Hepatic stellate cell (primary cell): ENCODE measurements at places on chromosomes 6 and 20.

GRCh38 chr6:2543321-2543720, 207.4 kb downstream of the MYLK4 start:
- no peak for DNase-seq

- no peak for DNase-seq
Observed at GRCh38 chr6:30234356-30234755, 21.1 kb upstream of the TRIM26 start.

DNA sequence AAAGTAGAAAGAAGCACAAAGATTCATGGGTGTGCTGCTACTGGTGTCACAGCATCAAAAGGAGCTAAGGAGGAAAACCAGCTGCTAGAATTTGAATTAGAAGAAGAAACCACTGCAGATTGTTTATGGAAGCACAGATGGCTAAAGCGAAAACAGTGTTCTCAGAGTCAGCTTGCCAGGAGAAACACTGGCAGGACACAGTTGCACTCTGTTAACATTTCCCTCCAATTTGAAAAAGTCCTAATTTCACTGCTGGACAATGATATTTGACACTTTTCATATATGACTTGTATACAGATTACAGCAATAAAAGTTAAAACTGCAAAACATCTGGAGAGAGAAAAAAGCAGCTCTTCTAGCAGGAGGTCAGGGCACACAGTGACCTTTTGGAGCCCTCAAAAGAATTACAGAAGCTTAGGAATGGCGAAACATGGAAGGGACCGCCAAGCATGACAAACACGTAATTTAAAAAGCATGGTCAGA, 314.5 kb downstream of the COL12A1 start:
- DNase-seq = no peak

GRCh38 chr6:44495036-44495901, 107.8 kb downstream of the CDC5L start:
- DNase-seq = no peak

GRCh38 chr6:164370773-164371172, 938.6 kb downstream of the C6orf118 start:
- DNase-seq = no peak

GRCh38 chr20:58697867-58698703, 5.5 kb downstream of the NPEPL1 start:
- no peak for DNase-seq

DNA sequence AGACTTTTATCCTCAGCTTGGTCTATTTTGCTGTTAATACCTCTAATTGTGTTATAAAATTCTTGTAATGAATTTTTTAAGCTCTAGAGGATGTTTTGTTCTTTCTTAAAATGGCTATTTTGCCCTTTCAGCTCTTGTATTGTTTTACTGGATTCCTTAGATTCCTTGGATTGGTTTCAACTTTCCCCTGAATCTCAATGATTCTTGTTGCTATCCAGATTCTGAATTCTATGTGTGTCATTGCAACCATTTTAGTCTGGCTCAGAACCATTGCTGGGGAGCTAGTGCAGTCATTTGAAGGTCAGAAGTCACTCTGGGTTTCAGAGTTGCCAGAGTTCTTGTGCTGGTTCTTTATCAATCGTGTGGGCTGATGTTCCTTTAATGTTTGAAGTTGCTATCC, 37.1 kb downstream of the OTOR start:
- DNase-seq = no peak

GRCh38 chr6:144722925-144723324, 437.8 kb downstream of the UTRN start:
- DNase-seq = no peak

GRCh38 chr6:24788031-24788665, 10.6 kb downstream of the ARMH2 start:
- no peak for DNase-seq

DNA sequence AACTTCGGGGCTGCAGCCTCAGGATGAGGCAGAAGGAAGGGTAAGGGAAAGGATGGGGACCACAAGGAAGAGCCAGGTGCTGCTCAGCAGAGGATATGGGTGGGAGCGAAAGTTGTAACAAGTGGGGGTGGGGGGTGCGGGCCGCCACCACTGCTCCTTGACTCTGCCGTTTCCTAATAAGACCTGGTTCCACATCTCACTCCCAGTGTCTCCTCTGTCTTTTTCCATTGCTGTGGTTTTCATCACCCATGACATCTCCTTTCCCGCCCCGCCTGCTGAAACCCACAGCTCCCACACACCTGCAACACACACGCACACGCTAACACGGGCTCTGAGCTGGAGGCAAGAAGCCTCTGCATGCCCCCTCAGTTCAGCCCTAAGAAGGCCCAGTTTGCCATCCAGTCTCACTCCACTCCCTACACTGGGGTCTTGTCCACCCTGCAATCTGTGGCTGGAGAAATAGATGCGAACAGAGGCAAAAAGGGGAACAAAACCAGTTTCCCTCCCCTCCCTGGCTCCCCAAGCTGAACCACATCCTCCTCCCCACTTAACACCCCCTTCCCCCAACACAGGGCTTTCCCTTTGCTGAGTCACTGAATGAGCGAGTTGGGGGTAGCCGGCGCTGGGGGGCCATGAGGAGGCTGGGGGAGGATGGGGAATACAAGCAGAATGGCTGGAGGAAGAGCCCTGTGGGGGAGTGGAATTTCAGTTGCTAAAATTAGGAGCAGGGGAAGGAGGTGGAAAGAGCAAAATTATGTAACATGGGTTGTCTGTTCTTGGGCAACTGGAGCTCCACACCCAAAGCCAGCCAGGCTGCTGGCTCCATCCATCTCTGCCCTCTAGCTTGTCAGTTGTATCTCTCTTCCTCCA, 11.5 kb downstream of the NFKBIL1 start:
- peak; percentile 39 for DNase-seq

GRCh38 chr20:8305449-8305978, 173.4 kb downstream of the PLCB1 start:
- DNase-seq = no peak

- DNase-seq = no peak
Observed at GRCh38 chr6:98156580-98156979, 677.8 kb upstream of the POU3F2 start.

GRCh38 chr6:166204852-166205650, 37.4 kb upstream of the TBXT start:
- DNase-seq = no peak

- DNase-seq = peak; percentile 54
Observed at GRCh38 chr6:129490521-129491255, 219.3 kb downstream of the ARHGAP18 start.

GRCh38 chr6:4640139-4640538, 136.1 kb upstream of the CDYL start:
- DNase-seq = no peak

- no peak for DNase-seq
Observed at GRCh38 chr6:147003186-147003585, 201.0 kb upstream of the STXBP5 start.

DNA sequence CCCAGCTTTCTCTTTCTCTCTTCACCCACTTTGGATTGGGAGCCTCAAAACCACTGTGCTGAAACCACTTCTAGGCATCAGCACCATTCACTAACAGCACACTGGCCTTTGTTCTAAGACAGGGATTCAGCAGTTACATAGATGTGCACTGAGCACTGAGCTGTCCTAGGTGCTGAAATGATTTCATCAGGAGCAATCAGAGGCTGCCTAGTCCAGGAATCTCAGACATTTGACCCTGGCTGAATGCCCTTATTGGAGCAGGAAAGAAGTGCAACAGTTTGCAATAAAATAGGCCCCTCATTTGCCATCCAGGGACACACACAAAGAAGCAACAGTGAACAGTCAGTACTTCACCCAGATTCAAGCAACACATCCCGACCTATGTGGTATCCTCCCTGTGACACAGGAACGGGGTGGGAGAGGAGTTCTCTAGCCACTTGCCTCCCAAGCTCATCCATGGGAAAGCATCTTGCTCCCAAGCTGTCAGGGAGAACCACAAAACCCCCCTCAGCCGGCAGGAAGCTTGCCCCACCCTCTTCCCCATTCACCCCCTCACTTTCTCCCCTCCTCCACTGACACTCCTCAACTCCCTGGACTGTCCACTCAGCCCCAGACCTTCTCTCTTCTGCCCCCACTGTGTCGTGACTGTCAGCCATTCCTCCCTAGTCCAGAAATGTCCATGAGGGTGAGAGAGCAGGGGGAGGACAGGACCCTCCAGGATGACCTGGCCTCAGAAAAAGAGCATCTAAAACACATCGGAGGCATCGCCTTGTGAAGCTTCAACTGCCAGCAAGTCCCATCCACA, 304.4 kb downstream of the PREX1 start:
- peak; percentile 34 for DNase-seq

GRCh38 chr6:11320914-11321597, 88.6 kb upstream of the NEDD9 start:
- DNase-seq = no peak

- DNase-seq = peak; percentile 26
Observed at GRCh38 chr20:16528078-16528477, 45.2 kb downstream of the KIF16B start.

GRCh38 chr6:44606976-44607375, 219.5 kb downstream of the CDC5L start:
- no peak for DNase-seq

DNA sequence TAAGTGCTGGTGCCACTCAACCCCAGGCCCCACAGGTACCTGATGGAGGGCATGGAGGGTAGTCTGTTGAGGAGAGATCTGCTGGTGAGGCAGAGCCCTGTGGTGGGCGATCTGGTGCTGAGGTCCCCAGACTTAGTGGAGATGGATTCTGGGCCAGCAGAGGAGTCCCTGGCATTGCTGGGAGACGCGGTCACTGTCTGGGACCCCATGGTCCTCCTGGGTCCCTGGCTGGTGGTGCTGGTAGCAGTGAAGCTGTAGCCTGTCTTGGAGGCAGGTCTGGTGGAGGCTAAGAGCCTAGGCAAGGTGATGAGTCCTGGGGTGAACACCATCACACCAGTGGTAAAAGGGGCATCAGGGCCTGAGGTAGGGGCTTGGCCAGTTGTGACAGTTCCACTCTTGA, 6.6 kb downstream of the TREML2 start:
- no peak for DNase-seq

GRCh38 chr6:1336246-1336843, 24.4 kb downstream of the FOXQ1 start:
- no peak for DNase-seq

DNA sequence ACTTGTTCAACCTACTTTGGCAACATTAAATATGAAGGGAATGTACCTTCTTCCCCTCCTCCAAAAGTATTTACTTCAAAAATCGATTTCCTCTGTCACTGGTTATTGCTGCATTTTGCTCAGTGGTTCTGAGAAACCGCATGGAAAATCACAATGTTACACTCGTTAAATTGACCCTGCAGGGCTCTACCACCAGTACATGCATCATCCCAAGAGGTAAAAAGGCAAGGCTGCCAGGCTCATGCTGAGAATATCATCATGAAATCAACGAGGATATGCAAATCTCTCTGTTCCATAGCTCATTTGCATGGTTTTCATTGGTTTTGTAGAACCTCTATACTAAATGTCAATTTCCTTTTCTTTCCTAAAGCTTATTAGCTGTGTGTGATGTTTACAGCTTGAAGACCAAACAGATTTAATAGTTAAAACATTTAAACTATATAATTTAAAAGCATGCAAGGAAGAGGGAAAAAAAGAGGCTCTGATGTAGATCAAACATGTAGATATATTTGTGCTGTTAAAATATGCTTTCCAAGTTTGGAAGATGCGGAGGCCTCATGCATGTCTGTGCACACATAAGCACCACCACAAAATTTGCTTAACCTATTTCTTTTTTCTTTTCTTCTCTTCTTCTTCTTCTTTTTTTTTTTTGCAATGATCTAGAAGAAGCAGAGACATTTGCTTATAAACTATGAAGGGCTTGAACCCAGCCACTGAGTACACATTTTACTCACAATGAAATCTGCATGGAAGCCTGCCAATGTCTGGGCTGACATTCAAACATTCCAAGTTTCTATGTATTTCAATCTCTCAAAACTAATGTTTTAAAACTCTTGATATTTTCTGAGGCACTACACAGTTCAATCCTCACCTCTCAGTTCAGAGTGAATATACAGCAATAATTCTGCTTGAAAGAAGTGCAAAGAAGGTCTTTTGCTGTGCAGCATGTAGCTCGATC, 194.0 kb downstream of the GMPR start:
- DNase-seq = peak; percentile 31
